Urothelium cell line (cell line): ENCODE measurements at places on chromosomes 7 and 10.

GRCh38 chr7:42197451-42197850 is 39.6 kb downstream of the GLI3 start:
- DNase-seq = no peak

GRCh38 chr10:6711881-6712280 is 131.8 kb upstream of the PRKCQ start:
- no peak for DNase-seq

DNA sequence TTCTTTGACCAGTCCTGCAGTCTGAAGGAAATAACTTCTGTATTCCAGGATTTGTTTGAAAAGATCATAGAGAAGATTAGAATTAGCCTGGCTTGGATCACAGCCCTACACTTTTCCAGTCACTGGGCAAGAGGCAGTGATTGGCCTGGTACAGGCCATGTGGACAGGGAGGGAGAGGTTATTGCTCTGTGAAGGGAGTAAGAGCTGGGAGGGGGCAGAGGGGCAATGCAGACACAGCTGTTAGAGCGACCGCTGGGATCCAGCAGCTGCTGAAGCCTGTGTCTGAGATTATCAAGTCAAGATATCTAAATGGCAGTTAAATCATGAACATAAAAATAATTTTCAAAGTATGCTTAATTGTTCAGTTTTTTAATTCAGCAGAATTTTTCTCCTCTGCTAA is 257.3 kb downstream of the SDK1 start:
- DNase-seq = no peak

GRCh38 chr10:114031073-114031972 is 12.3 kb upstream of the ADRB1 start:
- no peak for DNase-seq

GRCh38 chr7:108193594-108194498 is 63.7 kb upstream of the LAMB4 start:
- no peak for DNase-seq

DNA sequence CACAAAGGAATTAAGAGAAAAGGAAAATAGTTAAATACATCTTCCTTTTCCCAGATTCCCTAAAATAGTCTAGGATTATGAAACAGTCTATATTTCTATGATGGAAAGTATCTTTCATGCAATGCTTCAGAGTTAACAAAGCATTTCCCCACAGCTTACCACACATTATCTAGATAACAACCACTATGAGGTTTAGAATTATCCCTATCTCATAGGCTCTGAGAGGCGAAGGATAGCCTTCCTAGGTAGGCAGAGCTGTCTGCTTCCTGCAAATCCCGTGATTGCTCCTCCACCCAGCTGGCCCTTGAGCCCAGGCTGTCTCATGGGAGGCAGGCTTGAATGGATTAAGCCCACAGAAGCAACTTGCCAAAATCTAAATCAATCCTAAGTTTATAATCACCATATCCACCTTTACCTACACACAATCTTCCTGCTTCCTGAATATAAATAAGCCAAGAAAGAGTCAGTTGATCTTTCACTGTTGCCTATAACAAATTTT is 321.4 kb upstream of the AOAH start:
- DNase-seq = no peak

GRCh38 chr7:142808461-142808801 is 37.7 kb downstream of the PRSS2 start:
- no peak for DNase-seq

DNA sequence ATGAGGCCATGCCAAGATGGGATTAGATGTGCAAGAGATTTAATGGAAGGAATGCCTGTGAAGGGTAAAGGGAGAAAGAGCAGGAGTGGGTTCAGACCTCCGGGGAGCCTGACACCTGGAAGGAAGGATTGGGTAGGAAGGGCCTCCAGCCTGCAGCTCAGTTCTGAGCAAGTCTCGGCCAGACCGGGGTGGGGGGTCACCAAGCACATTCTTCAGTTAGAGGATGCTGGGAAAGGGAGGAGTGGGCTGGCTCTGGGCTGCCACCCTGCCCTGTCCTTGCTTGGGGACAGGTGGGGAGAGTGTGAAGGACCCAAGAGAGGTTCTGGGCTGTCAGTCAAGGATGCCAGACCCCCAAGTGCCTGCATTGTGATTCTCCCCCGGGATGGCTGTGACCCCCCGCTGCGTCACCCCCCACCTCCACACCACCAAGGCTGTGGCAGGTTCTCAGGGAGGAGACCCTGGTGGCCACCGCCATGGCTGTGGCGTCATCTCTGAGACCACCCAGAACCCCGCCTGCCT is 16.5 kb upstream of the PRKAG2 start:
- no peak for DNase-seq

DNA sequence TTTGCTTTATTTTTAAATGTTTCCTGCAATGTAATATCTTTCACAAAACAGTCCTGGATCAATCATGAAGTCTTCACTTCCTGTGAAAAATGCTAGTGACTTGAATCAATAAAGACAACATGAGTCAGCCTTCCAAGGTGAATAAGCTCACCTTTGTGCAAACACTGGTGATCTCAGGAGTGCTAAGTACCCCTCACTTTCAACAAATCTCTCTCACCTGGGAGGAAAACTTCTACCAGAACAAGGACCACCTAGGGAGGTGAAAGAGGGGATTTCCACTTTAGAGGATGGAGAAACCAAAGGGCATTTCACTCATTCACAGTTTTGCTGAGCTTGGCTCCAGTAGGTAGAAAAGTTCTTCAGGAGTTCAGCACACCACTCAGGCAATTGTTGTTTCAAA is 64.8 kb downstream of the CALD1 start:
- DNase-seq = no peak

- no peak for DNase-seq
Measured at GRCh38 chr7:13602036-13602435, 387.4 kb downstream of the ETV1 start.

GRCh38 chr7:142352543-142352942 is 94.7 kb upstream of the PRSS58 start:
- DNase-seq = no peak

DNA sequence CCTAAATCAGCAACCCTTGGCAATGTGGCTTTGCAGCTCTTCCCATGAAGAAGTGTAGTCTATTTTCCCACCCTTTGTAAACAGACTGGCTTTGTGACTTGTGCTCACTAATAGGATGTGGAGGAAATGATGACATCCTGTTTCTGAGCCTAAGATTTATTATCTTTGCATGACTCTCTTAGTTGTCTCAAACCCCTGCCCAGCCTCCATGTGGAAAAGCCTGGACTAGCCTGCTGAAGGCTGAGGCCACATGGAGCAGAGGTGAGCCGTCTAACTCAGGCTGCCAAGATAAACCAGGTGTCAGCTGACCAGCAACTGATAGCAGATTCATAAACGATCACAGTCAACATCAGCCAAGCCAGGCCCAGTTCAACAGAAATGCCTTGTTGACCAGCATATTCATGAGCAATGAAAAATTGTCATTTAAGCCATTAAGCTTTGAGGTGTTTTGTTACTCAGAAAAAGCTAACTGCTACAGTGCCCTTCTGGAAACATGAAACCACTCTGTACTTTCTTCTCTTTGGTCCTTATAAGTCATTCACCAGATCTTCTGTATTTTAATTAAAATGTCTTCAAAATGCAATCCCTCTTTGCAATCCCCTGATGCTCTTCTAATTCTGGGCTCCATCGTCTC is 586.3 kb upstream of the ANKRD30A start:
- DNase-seq = peak; percentile 31

DNA sequence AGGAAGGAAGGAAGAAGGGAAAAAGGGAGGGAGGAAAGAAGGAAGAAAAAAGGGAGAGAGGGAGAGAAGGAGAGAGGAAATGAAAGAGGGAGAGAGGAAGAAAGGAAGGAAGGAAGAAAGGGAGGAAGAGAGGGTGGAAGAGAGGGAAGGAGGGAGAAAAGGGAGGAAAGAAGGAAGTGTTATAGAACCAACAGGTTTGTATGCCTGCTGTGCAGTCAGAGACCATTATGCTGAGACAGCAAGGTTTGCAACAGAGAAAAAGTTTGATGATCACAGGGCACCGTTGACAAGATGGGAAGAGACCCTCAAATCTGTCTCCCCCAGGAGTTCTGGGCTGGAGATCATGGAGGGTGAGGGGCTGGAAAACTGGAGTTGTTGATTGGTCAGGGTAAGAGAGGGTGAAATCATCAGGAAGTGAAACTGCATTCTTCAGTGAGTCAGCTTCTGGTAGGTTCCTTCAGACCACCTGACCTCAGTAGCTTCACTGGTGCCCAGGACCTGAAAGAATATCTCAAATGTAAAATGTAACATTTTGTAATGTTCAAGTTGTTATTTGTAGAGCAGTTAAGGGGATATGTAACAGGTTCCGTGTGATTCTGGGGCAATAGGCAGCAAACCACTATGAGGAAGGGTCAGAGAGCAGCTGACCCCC is 76.3 kb downstream of the JCAD start:
- DNase-seq = no peak

DNA sequence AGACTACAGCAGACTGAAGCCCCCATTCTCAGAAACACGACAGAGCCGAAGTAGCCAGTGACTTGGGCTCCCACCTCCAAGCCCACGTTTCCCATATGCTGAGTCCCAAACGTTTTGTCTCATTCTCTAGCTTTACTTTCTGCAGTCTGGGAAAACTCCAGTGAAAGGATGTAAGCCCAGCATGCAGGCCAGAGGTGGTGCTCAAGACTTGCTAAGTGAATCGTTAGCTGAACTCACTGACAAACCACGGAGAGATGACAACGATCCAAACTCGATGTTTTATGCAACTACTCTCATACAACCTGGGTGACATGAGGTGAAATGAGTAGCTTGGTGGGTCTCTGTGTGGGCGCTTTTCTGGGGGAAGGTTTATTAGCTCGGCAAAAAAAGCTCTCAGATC is 731.8 kb downstream of the SUGCT start:
- DNase-seq = no peak
